ENCODE measurements at places on chromosomes 4 and X.

DNA sequence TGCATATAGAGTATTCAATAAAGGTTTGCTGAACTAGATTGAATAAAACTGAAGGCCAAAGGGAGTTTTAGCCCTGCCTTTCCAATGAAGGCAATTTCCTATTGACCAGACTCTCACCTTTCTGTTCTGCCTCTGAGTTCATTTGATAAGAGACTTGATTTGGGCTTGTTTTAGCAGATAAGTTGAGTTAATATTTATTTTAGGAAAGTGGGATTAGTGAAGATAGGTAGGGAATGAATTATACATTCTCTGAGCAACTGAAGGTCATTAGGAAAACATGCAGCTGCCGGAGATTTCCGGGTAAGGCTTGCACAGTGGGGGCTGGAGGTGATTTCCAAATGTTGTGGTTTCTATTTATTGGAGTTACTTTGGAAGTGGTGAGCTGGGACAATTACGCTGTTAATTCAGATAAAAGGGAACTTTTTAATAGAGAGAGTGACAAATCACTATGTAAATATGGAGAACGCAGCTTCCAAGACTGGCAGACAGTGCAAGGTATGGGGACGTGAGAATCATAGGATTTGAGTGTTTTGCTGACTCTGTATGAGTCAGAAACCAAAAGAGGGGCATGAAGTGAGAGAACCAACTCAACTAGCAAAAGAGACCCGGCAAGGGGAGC lies 553.6 kb upstream of the BOD1L1 start:
- DNase-seq = peak; percentile 16

DNA sequence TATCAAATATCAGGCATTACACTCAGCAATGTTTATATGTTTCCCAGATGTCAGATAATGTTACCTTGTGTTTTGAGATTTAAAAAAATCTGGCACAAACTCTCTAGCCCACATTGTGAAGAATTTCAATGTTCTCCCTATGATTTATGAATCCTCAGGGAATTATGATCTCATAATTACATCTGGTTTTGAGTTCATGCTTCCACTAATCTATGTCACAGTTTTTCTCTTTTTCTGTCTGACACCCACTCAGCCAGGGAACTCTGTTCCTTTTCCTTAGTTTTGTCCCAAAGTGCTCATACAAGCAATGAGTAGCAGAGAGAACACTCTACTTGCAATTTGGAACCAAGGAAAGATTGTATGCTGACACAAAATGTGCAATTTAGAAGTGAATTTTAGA lies 212.1 kb upstream of the POF1B start:
- no peak for DNase-seq

DNA sequence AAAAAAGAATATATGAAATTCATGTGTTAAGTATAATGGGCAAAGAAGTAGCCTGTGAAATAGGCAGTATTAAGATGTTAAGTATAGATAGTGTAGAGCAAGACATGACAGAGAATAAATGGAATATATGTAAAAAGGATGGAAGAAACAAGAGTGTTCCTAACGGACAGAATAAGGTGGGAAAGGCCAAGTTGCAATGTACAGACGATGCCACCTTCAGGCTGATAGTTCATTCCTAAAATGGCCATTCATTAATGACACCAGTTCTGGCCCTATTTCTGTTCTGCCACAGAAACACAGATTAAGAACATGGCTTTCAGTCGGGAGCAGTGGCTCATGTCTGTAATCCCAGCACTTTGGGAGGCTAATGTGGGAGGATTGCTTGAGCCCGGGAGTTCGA lies 4.4 kb upstream of the FAM184B start:
- no peak for DNase-seq

- DNase-seq = peak; percentile 57
Measured at GRCh38 chr4:115325836-115326235, 212.4 kb upstream of the NDST4 start.

GRCh38 chr4:77710684-77711083 lies 105.1 kb downstream of the CXCL13 start:
- DNase-seq = no peak

GRCh38 chrX:148270499-148270898 lies 229.9 kb upstream of the AFF2 start:
- no peak for DNase-seq

DNA sequence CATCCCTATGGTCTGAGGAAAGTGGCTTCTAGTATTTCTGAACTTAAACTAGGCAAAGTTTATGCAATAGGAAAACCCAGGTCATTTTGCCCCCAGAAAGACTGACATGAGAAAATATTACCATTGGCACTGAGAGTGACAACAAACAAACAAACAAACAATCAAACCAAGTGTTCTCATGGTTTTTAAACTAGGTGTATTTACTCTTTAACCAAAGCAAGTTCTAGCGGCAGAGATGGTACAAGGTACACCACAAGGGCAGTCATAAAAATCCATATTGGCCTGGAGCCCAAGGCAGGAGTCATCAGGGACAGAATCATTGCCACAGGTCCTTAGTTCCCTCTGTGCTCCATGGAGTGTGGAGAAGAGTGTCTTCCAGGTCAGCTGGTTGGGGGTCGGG lies 26.0 kb upstream of the ENPEP start:
- no peak for DNase-seq

GRCh38 chr4:168711197-168712140 lies 214.6 kb downstream of the PALLD start:
- peak; percentile 79 for DNase-seq

- DNase-seq = peak; percentile 70
Measured at GRCh38 chrX:10415306-10416001, 204.9 kb downstream of the MID1 start.
